ENCODE measurements at places on chromosomes 13 and 19. TPM values are rescaled to one million over a fixed set of nuclear protein-coding genes. Genes with fewer than 3 reads are reported as not detected.

DNA sequence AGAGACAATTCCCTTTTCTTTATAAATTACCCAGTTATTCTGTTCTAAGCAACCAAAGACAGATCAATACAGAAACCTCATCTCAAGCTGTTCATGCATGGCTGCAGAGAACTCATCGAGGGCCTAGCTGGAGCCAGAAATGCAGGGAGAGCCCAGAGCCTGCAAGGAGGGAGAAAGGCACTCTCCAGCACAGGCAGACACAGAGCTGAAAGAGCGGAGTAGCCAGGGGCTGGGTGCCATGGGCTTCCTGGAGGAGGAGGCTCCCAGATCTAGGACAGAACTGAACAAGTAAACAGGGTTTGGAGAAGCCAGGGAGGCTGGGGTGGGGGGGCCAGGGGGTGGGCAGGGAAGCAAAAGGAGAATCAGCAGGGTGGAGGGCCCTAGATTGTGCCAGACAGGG, 144.2 kb upstream of the ZNF507 start:
- no peaks in the 10 kb centered on the region for H3K36me3 ChIP-seq
- no peak overlapping the region for H3K4me3 ChIP-seq
- no peaks in the 10 kb centered on the region for H3K4me1 ChIP-seq

GRCh38 chr19:13873834-13874515, 3.0 kb upstream of the NANOS3 start:
- no peaks in the 10 kb centered on the region for H3K4me1 ChIP-seq
- H3K27me3 ChIP-seq: no peaks in the 10 kb centered on the region
- DNase-seq: no peak
- H3K4me3 ChIP-seq: no peak overlapping the region
- H3K27ac ChIP-seq: no peak overlapping the region

DNA sequence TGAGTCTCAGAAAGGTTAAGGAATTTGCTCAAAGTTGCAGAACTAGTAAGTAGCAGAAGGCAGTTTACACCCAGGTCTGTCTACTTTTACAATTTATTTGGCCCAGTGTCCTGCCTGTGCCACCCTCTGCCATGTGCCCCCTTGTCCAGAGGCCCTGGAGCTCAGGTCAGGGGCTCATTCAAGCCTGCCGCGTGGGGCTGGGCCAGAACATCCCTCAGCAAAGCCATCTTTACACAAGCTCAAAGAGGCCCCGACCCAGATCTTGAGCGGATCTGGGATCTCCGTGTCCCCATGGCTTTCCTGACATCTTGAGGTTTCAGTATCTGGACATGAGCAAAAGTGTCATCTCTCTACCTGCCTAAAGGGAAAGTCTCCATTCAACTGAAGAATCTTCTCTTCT, 76.4 kb upstream of the VSTM2B start:
- peak; percentile 25 for DNase-seq
- H3K27me3 ChIP-seq: no peaks in the 10 kb centered on the region
- no peaks in the 10 kb centered on the region for H3K4me1 ChIP-seq
- no peak overlapping the region for H3K4me3 ChIP-seq
- no peak overlapping the region for H3K27ac ChIP-seq

FGF22 gene
- total RNA-seq: not detected

PTGER1 gene
- 3.6 TPM for total RNA-seq

RNF17 gene
- not detected for total RNA-seq

All from adrenal gland (tissue), 19 donors.